ENCODE measurements at places on chromosomes 12 and 14.

DNA sequence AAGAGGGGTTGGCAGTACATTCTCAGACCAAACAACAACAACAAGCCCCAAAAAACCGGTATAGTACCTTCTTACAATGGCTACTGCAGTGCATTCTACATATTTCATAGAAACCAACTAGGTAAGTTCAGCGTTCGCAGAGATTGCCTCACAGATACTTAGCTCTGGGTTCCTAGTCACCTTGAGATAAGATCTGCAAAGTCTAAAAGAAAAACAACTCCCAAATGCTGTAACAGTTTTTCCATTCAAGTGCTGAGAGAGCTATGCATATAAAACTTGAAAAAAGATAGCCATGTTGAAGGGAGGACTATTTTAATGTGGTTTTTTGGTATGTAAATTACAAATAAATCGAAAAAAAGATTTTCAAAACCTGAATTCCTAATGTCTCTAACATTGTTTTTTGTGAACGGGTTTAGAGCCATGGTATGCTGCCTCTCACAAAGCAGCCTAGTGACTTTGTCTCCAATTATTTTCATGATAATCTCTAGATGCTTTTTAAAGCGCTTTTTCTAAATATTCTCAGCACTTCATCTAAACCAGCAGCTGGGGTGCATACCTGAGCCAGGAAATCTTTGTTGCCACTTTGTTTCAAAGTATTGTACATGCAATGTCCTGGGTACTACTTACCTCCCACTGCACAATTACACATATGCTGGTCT, 56.6 kb upstream of the CRACR2A start:
- DNase-seq, result no peak

DNA sequence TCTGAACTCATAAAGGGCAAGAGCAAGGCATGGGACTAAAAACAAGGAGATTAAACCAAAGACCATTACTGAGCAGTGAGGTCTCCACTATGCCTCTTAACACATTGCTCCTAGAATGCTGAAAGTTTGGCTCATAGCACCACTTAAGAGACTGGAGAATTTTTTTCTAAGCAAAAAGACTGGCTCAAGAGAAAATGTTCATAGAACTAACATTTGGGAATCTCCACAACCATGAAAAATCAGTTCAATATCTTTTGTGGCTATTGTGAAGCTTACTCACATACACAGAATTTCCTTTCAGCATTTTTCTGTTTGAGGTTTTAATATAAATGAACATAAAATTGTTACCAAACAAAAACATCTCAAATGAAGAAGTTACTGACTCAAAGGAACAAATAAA, 255.8 kb downstream of the CCDC91 start:
- no peak for DNase-seq

DNA sequence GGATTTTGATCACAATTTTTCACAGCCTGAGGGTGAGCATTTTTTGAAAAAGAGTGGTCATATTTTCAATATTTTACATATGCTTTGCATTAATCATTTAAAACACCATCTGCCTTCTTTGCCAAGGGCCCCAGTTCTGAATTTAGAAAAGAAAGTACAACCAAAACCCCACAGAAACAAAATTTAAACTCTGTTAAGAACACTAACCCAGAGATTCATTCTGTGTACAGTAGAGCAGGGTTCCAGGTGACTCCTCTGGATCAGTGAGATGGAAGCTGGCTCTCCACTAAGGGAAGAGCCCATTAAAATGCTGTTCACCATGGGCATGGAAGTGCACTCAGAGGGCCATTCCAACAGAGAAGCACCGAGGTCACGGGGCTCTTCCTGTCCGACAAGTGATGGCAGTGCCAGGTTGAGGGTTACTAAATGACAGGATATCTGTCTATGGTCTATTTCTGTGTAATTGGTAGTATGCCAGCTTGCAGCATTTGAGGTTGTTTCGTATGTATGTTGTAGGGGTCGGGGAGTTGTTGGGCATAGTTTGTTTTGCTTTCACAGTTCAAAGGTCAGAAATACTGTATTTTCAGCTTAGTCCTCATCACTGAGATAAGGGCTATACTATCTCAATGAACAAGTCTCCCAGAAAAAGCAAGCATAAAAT, 95.9 kb downstream of the SLC35F4 start:
- no peak for DNase-seq

DNA sequence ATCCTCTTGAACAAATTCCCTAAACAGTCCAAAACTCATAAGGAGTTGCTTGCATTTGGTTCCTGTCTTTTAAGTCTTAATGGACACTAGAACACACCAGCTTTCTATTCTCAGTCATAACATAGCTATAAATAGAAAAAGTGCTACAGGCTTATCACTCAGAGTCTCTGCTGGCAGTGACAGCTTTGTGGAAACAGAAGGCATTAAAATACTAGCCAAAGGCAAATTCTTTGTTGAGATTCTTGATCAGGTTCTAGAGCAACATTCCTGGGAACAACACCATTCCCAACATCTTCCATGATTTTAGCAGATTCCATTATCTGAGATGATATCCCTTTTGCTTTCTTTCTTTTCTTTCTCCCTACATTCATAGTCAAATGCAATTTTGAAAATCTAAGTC, 207.7 kb upstream of the PLEKHG7 start:
- DNase-seq, result no peak

DNA sequence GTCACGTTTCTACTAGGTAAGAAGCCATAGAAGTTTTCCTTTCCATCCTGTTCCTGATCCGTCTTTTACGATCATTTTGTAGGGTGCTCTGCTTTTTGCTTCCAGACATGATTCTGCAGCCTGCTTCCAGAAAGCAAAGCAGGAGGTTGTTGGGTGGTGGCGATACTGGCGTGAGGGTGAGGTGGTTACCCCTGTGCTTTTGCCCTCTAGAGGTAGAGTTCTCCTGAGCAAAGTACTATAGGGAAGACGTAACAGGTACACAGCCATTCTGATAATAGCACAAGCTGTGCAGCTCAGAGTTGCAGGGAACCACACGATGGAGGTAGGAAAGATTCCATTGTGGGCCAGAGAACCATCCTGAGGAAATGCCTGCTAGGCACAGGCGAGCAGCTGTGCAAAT, 186.0 kb downstream of the PAH start:
- DNase-seq, result no peak

DNA sequence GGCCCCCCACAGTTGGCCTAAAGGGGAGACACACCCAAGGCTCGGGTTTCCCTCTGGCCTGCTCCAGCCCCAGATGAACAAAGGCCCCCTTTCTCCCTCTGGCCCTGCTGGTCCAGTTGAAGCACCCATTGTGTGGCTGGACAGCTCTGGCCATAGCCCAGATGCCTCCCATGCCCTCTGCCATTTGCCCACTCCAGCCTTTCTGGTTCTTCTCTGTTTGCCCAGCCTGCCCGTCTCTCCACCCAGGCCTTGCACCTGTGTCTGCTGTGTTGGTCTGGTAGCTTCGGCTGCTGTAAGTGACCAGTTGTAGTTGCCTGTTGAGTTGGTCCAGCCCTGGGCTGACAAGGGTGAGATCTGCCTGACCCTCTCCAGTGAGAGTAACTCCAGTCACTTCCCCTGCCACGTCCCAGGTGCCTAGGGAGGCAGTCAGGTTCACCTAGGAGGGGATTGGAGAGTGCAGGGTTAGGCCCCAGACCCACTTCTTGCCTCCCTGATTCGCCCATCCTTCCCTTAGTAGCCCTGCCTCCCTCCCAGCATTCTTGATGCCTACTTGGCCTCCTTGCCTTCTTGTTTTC, 3.0 kb downstream of the B4GALNT1 start:
- DNase-seq, result no peak

DNA sequence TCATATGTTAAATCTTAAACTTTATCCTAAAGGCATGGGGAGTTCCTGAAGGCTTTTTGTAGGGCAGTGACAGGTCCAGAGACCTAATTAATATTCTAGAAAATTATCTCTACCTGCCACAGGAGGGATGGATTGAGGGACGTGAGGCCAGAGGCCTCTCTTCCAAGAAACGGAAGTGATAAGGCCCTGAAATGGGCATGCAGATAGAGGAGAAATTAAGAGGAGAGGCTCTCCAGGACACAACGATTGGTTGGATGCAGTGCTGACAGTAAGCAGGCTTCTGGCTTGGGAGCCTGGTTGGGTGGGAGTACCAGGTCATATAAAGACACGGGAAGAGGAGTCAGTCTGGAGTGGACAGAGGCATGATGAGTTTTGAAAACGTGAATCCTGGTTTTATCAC, 3.1 kb upstream of the BORCS5 start:
- no peak for DNase-seq

DNA sequence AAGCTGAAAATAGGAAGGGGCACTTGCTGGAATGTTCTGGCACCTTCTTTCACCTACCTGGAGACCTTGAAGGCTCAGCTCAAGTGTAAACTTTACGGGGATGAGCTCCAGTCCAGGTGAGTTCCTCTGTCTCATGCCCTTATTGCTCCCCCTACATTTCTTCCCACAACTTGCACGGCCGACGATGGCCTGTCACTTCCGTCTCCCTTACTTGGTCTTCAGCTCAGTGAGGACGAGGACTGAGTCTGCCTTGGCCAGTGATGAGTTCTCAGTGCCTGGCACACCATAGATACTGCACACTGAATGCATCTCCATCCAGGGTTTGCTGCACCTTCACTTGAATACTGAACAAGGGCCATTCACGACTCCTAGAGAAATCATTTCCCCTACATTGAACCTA, 21.4 kb downstream of the ADGRD1 start:
- no peak for DNase-seq

DNA sequence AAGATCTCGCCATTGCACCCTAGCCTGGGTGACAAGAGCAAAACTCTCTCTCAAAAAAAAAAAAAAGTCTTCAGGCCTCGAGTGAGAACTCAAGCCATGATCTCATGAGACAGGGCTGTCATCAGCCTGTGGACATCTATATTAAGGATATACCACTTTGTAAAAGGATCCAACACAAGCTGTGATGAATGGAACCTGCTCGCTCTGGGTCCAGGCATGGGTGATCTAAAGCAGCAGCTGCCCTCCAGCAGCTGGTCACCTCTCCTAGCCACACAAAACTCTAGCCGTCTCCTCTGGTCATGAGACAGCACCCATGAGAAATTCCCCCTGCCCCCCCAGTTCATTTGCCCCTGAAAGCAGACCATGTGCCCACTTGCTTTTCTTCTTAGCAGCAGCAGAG, 19.1 kb upstream of the DGLUCY start:
- no peak for DNase-seq

GRCh38 chr12:18343708-18344107, 82.4 kb downstream of the PIK3C2G start:
- no peak for DNase-seq

GRCh38 chr14:46368275-46368674, 283.3 kb downstream of the RPL10L start:
- DNase-seq, result no peak

- no peak for DNase-seq
Measured at GRCh38 chr12:28948685-28949084, 200.4 kb upstream of the FAR2 start.

DNA sequence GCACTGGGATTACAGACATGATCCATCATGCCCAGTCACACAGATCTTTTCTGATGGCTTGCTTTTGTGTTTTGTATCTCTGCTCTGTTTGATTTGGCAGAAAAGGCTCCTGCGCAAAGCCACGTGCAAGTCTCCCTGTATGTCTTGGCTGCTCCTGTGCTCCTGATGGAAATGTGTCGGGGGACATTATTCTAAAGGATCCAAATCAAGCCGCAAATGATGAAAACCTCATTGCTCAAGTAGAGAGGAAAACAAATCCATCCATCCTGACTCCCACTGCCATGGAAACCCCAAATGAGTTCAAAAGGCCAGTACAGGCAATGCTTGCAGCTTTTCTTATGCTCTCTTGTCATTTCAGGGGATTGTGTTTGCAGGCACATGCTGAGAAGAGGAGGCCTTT, 93.8 kb downstream of the NDUFA12 start:
- no peak for DNase-seq

DNA sequence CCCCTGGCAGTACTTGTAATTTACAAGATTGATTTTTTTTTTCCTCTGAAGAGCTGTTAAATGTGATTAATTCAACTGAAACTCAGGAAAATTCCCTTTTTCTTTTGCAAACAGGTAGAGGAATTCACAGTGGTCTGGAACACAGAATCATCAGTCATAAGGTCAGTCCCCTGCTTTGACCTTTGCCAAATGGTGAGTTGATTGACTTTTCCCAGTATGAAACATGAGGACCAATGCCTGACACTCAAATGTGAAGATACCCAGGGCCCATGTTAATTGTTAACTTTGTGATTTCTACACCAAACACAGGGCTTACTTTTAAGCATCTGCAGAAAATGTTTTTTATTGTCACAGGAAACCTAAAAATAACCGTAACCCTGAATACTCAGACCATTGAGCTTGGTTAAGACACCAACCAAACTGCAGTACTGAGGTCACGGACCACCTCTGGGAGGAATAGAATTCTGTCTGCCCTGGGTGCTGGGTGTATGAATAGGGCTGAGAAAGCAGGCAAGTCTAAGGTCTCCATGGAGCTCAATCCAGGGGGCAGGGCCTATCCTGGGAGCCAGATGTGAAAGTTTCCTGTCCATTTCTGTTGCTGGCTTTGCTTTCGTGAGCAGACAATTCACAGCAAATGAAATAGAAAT, 192.4 kb downstream of the TMX1 start:
- no peak for DNase-seq

GRCh38 chr14:89397569-89398230, 19.3 kb downstream of the FOXN3 start:
- DNase-seq, result peak; percentile 53

Data from MV-4-11 (cell line).